ENCODE measurements at places on chromosomes 13 and 19.
A peak's percentile ranks its signal among the peaks of the same experiment; 100 is the strongest.

DNA sequence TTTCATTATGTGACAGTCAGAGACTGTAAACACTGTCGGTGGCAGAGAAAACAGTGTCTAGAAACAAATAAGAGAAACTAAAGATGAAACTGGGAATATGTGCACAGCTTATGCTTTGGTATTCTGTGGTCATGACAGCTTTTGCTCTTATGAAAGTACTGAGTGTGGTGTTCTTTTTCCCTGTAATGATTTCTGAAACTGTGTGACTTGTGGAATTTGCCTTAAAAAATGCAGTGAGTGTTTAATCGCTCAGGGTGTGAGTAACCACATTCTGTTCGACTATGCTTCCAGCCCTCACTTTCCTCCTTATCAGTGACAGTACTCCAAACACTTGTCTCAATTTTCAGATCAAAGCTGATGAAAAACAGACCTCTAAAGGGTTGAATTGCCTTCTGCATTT is 66.9 kb upstream of the DIAPH3 start:
- no peak for DNase-seq

- no peak for DNase-seq
Measured at GRCh38 chr19:23916991-23917390, 2.3 kb downstream of the ZNF726 start.

- peak; percentile 82 for DNase-seq
Measured at GRCh38 chr13:114124921-114125320, 7.5 kb downstream of the RASA3 start.

- DNase-seq = no peak
Measured at GRCh38 chr13:94703271-94703670, 9.1 kb downstream of the SOX21 start.

Measured in T-cell (primary cell).